Sigmoid colon (tissue), 7 donors: ENCODE measurements at places on chromosomes 1 and 21. TPM values are rescaled to one million over a fixed set of nuclear protein-coding genes. Genes with fewer than 3 reads are reported as not detected.
A peak's percentile ranks its signal among the peaks of the same experiment; 100 is the strongest.

The COL11A1 gene
- total RNA-seq = 1.2 TPM

DNA sequence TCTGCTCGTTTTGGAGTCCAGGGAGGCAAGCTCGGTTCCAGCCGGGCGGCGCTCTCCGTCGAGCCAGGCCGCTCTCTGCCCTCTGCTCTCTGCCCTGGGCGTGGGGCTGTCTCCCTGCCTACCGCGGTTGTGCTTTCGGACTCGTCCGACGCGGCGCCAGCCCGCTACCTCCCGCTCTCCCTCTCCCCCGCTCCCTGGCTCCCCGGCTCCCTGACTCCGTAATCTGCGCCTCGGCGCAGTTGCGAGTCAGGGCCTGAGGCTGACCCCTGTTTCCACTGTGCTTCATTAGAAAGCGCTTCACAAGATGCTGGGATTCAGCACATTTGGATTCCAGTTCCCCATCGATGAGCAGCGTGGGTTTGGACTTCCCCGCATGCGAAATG, 2.2 kb downstream of the SOX13 start:
- DNase-seq = no peak

- DNase-seq = no peak
Measured at GRCh38 chr1:204647114-204647804, 38.3 kb downstream of the LRRN2 start.

DNA sequence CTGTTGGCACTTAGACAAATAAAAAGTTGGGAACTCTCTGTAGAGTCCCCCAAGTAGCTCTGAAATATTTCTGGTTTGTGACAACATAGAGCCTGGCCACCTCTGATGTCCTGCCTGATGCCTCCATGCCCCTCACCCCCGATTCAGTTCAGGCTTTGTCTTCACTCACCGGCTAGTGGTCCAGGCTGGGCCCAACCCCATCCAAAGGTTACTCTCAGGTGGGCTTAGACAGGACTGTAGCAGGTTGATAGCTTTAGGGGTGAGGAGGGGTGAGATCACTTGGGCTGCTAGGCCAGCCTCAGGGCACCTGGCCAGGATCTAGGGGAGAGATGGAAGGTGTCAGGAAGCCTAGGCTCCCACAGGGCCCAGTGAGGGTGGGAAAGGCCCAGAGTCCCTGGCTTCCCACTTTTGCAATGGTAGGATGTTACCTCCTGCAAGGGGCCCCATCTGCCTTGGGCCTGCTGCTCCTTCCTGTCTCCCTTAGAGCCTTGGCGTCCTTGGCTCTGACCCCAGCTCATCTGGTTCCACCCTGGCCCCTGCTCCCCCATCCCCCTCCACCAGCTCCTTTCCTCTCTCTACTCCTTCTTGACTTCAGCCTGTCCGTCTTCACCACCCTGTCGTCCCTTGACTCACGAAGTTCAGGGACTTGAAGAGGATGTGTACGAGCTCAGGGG, 6.7 kb downstream of the EPS8L3 start:
- no peak for DNase-seq

DNA sequence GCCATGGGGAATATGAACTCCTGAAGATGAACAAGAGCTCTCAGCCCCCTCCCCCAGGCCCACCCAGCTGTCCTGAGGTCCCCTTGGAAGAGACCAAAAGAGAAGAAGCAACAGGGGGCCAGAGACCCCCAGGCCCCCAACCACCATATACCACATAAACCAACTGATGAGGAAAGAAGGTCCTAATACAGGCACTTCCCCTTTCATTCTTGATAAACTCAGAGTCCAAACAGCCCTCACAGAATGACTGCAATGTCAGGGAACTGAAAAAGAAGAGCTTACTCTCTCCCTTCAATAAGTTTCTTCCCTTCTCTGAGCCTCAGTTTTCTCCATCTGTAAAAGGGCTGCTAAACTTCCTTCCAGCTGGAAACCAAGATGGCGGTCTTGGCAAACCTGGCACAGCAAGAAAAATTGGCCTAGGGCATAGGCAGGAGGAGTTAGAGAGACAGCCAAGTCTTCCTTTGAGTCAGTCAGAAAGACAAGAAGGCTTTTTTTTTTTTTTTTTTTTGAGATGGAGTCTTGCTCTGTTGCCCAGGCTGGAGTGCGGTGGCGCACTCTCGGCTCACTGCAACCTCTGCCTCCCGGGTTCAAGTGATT, 90.5 kb downstream of the VWA5B1 start:
- peak; percentile 6 for DNase-seq

- DNase-seq = no peak
Measured at GRCh38 chr1:243422362-243422761, 166.5 kb downstream of the SDCCAG8 start.

DNA sequence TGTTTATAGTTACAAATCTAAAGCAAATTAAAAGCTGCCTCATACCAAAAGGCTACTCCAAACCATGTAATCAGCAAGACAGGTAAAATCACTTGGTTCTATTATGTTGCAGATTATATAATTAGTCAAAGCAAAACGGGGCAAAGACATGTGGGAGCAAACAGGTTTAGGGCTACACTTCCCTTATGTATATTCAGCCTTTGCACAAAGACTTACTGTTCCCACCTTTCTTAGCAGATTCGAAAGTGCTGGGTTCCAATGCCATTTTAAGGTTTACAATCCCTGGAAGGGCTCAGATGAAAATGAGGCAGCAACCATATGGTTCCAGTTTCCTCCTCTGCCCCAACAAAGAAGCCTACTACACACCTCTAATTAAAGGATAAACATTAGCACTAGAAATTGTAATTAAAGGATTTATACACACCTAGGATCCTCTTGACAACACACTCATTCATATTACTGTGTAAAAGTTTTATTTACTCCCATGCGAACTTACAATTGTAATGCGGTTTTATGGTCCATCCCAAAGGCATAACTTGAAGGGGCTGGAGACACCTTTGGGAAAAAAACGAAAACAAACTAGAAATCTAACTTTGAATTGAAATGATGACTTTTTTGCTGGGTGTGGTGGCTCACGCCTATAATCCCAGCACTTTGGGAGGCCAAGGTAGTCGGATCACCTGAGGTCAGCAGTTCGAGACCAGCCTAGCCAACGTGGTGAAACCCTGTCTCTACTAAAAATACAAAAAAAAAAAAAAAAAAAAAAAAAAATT, 117.3 kb upstream of the PKN2 start:
- DNase-seq = no peak

DNA sequence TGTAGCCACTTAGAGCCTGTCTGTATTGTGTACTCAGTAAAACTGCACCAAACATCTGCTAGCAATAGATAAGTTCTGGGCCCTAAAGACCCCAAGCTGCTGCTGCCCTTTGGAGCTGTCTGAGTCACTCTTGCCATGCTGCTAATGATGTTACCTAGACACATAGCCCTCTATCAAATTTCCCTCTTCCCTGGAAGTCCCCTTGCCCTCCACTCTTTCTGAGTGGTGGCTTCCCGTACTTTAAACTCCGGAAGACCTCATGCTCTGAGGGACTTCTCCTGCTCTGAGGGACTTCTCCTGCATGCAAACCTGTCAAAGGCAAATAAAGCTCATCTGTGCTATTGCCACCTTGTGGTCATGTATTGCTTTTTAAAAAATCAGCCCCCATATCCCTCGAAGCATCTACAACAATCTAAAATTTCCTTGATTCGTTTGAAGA, 34.0 kb downstream of the FH start:
- no peak for DNase-seq
